Stimulated activated naive B cell treated with anti-CD40 and anti-IgM and Interleukin-4, amounts not matched to agents 10 μg/mL and 1 μg/mL and 100 μg/mL, for 72 hours (primary cell): ENCODE measurements at places on chromosomes 5 and 9.

DNA sequence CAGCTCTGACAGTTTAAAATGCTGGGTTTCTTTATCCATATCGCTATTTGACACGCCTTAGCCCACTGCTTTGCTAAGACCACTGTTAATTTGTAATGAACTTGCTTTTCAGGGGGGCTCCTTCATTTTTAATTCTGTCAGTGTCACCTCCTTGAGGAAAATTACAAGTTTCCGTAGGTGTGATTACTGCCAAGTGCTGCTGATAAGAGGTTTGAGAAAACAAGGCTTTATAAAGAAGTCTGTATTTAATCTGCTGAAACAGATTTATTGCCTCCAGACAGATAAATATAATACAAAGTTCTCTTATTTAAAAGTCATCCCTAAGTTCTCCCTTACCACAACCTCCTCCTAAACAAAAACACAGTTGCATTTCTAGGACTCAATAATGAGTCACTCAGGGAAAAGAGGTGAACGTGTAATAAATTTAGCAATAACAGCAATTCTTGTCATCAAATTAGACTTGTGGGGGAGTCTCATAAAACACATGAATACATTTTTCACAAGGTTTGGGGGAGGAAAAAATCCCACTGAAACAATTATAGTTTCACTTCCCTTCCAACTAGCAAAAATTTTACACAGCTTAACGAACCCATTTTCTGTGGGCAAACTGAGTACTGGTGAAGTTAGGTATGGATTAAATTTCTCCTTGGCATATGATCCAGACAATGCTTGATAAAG is 72.8 kb downstream of the MAPKAP1 start:
- no peak for DNase-seq

DNA sequence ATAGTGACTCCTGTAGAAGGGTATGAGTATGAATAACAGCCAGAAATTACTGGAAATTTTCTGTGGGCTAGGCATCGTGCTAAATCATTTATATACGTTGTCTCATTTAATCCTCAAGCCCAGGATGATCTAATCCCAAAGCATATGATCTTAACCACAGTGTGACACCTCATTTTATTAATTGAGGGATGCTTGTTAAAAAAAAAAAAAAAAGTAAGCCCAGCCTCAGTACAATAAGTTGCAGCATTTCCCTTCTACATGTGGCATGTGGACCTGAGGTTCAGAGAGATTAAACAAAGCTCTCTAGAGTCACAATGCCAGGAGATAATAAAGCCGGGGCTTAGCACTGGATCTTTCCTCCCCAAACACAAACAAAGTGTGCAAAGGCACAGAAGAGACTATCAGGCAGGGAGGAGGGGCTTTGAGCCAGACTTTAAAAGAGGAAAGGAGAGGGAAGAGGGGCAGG is 49.5 kb downstream of the KLF4 start:
- DNase-seq = no peak

- no peak for DNase-seq
Observed at GRCh38 chr9:88653911-88654310, 118.9 kb downstream of the NXNL2 start.

GRCh38 chr5:94841598-94842322 is 223.3 kb downstream of the SLF1 start:
- DNase-seq = no peak

DNA sequence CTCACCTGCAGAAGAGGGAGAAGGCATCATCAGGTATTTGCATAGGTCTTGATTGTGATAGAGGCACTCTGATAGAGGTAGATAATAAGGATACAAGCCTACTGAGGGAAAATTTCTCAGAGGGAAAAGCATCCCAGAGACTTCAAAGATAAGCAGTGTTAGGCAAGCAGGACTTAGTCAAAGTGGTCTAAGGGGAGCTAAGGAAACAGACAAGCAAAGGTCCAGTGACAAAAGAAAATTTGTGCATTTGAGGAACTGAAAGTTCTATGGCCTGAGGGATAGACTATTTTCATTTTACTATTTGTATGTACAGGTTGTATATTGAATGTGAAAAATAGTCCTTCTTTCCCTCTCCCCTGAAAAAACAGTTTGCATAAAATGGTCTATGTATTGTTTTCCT is 27.4 kb downstream of the OXCT1 start:
- no peak for DNase-seq

GRCh38 chr9:121368745-121369144 is 1.3 kb downstream of the STOM start:
- DNase-seq = no peak

GRCh38 chr5:151598549-151598948 is 7.4 kb upstream of the FAT2 start:
- no peak for DNase-seq

- DNase-seq = no peak
Observed at GRCh38 chr5:96054311-96055030, 92.8 kb upstream of the ELL2 start.

- no peak for DNase-seq
Observed at GRCh38 chr9:123348317-123348992, 7.5 kb upstream of the CRB2 start.

GRCh38 chr9:88767504-88767790 is 223.8 kb upstream of the S1PR3 start:
- DNase-seq = no peak

- no peak for DNase-seq
Observed at GRCh38 chr5:31481531-31482165, 50.2 kb downstream of the DROSHA start.

GRCh38 chr5:90214991-90215390 is 194.6 kb downstream of the CETN3 start:
- no peak for DNase-seq

DNA sequence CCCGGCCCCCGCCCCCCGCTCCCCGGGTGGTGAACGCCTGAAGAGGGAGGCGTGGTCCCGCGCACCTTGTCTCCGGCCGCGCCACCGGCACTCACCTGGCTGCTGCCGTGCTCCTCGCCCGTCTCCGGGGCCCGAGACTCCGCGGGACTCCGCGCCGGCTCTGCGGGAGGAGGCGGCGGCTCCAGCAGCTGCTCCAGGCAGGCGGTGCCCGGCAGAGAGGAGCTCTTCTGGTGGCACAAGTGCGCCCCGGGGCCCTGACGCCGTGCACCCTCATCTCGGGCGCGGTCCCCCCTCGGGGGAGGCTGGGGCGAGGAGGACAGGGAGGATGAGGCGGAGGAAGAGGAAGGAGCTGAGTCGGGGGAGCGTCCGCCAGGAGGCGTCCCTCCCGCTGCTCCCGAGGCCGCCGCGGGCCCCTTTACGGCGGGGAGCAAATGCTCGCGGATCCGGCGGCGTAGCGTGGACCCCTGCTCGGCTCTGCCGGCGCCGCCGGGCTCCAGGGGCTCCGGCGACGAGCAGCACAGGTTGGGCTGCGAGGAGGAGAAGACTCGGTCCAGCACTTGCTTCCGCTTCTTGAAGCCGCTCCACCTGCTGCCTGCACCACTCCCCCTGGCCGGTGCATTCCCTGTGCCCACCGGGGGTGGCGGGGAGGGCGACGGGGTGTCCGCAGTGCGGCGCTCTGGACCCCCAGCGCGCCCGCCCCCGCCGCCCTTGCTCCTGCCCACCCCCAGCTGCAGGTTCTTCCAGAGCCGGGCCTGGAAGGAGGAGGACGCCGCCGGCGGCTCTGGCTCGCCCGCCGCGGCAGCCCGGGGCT is 928 bp downstream of the MCTP1 start:
- peak; percentile 25 for DNase-seq

DNA sequence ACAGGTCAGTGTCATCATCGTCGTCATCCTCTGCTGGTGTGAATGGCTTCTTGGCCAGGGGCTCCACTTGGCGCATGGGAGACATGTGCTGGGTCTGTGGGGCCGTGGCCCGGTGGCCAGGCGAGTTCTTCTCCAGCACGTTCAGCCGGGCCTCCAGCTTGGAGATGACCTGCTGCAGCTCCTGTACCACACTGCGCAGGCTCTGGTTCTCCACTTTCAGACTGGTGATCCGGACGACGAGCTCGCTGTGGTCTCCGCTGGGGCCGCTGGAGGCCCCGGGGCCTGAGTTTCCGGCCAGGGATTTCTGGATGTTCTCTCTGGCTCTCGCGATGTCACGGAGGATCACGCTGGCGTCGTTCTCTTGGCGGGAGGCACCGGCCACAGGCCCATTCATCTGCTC is 40.6 kb downstream of the ZNF484 start:
- no peak for DNase-seq

GRCh38 chr5:116492016-116492623 is 82.5 kb downstream of the SEMA6A start:
- no peak for DNase-seq

GRCh38 chr5:2201421-2201820 is 318.7 kb upstream of the IRX4 start:
- DNase-seq = no peak

DNA sequence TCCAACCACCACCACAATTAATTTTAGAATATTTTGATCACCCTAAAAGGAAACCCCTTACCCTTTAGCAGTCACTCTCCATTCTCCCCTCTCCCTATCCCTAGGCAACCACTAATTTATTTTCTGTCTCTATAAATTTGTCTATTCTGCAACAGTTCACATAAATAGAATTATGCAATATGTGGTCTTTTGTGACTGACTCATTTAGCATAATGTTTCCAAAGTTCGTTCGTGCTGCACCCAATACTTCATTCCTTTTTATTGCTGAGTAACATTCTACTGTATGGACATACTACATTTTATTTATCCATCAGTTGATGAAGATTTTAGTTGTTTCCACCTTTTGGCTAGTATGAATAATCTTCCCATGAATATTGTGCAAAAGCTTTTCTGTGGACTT is 18.2 kb upstream of the CDC20B start:
- no peak for DNase-seq

DNA sequence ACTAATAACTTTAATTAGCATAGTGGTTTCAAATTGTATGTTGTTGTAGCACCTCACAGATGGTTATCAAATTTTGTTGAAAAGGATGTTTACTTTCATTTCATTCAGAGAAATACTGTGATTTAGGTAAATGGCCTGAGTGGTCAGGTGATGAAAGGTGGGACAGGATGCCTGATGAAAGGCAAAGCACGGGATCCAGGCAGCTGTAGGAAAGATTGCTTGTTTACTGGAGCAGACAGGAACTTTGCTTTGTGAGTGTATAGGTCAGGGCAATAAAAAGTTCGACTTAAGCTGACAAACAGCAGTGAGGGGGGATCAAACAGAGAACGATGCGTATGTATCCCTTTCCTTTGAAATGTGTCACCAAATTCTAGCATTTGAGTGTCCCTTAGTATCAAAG is 19.0 kb downstream of the KIAA1958 start:
- no peak for DNase-seq

GRCh38 chr5:39526914-39527477 is 102.2 kb upstream of the DAB2 start:
- no peak for DNase-seq

GRCh38 chr5:18749763-18750162 is 1115.5 kb downstream of the TAF11L14 start:
- peak; percentile 35 for DNase-seq

DNA sequence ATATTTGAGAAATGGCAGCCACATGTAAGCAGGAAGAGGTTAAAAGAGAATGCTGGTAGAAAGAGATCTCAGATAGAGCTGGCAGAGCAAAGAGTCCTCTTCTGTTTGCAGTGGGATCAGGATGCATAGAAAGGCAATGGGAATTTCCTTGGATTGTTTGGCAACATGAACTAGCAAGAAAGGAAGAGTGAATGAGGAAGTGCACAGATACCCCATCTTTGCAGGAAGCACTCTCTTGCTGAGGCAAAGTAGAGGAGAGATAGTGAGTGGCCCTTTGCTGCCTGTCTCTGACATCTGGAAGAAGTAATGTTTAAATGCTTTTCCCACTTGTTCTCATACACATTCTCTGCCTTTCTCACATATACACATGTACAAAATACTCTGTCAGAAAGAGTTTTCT is 14.5 kb downstream of the FKTN start:
- no peak for DNase-seq

GRCh38 chr5:145697251-145697990 is 137.7 kb downstream of the PRELID2 start:
- DNase-seq = no peak

DNA sequence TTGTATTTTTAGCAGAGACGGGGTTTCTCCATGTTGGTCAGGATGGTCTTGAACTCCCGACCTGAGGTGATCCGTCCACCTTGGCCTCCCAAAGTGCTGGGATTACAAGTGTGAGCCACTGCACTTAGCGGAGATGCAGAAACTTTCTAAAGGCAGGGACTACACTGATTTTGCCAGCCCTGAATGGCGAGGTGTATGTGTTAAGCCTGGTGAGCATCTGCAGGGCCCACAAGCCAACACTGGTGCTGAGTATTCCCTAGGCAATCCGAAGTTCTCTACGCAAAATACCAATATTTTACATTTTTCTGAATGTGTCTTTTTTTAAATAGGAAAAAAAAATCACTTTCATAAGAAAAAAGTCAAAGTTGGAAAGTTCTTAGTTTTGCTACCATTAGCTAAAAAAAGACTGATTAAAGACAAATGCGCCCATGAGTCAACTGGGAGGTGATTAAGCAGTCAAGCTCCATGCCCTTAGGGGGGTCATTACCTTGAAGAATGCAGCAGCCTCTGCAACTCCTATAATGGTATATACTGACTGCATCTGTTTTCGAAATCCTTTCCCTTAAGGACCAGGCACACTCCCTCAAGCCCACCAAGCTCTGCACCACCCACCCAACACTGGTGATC is 502.8 kb downstream of the BNC2 start:
- no peak for DNase-seq

DNA sequence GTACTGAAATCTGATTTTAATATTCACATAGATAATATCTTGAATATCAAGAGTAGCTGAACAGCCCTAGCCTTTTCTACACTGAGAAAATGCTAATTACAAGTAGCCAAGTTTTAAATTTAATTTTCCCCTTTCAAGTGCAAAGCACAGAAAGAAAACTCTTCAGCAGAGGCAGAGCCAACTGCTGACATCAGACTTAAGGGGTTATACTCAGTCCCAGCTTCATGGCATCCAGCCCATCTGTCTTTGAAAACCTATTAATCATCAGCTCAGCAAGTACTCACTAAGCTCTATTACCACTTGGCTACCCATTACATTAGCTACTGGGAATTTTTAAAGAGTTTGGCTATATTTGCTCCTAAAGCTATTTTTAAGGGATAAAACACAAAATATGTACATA is 220.5 kb downstream of the SLC12A2 start:
- DNase-seq = no peak

GRCh38 chr9:129442803-129443511 is 177.9 kb downstream of the C9orf50 start:
- no peak for DNase-seq

GRCh38 chr9:136673088-136673974 is 10.6 kb downstream of the EGFL7 start:
- DNase-seq = no peak

GRCh38 chr9:105390871-105391270 is 57.0 kb upstream of the FSD1L start:
- no peak for DNase-seq

GRCh38 chr5:82793808-82794419 is 283.3 kb downstream of the TMEM167A start:
- DNase-seq = no peak

DNA sequence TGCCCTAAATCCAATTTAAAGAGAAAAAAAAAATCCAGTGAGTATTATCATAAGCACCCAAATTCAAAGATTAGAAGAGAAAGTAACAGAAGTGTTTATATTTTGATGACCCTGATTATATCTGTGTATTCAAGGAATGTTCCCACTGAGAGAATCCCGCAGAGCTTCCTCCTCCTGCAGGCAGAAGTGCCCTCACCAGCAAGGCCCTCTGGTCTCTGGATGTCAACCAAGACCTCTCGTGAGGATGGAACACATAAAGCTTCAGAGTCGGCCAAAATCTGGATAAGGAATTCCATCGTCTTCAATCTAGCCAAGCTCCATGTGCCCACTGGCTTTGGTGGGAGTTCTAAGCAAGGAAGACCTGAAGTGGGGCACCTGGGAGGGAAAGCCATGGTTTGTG is 18.1 kb downstream of the PTCH1 start:
- DNase-seq = no peak
